Hematopoietic multipotent progenitor cell (in vitro differentiated cells): ENCODE measurements at places on chromosomes 3 and 15. TPM values are rescaled to one million over a fixed set of nuclear protein-coding genes. Genes with fewer than 3 reads are reported as not detected.

GRCh38 chr3:115857518-115858136 is 234.3 kb downstream of the GAP43 start:
- DNase-seq = no peak

DNA sequence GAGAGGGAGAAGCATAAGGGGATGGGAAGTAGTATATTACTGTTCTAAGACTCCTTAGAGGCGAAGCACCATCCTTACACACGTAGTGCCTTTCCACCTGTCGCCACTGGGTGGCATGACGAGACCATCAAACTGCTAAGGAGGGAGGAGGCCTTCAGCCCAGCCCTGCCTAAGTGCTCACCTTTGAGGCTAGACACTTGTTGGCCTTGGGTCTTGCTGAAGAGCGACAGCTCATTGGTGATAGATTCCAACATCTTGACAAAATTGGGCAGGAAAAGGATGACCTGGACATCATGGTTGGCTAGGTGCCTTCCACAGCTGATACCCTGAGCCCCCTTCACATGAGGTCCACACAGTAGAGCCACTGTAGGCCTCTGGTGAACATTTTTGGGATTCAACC is 19.6 kb downstream of the CLK3 start:
- DNase-seq = peak; percentile 51

DNA sequence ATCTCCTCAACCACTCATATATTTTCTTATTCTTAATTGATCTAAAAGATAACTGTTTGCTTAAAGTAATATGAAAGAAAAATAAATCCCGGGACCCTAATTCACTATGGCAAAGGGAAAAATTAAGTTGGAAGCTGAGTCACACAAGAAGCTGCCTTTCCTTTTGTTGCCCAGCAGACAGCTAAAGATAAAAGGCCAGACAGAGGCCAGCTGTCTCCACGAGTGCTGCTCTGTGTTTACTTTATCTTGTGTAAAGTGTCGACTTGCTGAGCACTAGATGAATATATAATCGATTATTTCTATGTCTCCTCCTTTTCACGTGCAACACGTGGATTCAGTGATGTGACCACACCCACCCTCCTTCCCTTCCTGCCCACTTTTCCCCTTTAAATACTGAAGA is 52.8 kb upstream of the NSMCE3 start:
- no peak for DNase-seq

DNA sequence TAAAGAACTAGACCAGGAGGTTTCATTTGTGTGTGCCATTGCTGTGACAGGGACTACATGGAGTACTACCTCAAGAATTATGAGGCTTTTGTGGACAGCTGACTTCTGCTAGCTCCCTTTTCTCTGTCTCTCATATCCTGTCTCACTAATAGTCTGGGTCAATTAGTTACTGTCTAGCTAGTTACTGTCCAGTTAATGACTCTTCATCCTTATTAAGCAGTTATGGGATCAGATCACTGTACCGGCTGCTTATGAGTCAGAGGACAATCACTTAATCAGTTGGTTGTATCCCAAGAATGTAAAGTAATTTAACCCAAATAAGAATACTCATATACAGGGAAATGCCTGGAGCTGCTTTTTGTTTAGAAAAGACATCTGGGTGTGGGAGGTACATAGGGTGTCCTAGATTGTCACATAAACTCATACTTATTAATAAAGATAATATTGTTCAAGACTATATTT is 158.0 kb downstream of the CDIN1 start:
- no peak for DNase-seq

DNA sequence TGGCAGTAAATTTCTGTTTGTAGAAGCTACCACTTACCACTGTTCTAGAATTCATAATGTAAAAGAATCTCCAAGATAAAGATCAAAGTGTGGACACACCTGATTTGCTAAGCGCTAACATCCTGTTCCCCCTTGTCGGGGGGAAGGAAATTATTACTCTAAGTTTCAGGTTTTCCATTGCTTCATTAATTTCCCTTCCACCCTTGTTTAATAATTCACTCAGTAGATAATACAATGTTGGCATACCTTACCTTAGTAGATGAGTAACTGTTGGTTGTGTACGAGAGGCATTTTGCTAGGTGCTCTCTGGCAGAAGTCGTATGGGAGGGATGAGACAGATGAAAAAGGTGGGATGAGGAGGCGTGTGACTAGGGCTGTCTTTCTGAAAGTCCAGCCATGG is 641.2 kb upstream of the ARRDC4 start:
- no peak for DNase-seq

Gene PLOD2
- 8.1 TPM for total RNA-seq

GRCh38 chr3:179373938-179374337 is 26.4 kb downstream of the MFN1 start:
- no peak for DNase-seq

Gene IL5RA
- total RNA-seq = 2.2 TPM

DNA sequence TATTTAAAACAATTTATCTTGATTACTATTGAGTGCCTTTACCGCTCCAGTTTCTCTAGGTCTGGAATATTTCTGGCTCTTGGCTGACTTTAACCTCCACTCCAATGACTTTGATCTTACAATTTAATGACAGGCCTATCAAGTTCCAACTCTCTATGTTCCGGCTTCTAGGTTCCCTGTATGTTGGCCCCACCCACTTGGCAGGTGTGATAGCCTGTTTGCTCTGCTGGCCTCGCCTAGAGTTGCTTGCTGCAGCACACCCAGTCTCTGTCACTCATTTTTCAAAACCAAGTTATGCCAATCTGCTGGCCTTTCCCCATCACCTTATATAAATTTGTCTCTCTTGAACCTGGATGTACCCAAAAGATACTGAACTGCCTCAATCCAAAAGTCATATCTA is 428.0 kb downstream of the ROBO1 start:
- no peak for DNase-seq

DNA sequence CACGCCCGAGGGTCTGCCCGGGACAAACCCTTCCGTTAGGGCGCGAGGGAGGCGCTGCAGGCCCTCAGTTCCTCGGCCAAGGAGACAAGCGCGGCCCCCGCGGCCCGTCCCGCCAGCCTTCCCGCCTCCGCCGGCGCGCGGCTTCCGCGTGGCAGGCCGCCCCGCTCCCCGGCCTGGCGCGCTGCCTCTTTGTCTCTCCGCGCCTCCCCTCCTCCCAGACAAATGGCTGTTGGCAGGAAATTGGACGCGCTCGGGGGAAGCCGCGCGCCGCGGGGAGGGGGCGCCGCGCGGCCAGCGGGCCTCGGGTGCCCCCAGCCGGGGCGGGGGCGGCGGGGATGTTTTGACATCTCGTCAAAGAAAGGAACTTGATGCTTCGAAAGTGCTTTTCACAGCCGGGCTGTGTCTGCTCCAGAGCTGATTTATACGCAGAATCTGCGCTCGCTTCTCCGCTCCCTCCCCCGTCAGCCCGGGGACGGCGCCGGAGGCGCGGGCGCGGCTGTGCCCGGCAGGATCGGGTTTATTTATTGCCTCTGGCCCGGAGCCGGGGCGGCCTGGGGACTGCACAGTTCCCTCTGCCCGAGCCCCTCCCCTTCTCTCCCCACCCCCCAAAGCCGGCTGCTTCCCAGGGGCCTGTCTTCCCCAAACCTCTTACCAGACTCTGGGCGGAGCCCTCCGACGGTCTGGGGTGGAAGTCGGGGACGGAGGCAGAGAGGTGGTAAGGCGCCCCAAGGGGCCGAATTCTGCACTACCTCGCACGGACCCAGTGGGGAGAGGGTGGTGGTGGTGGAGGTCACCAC is 20.7 kb downstream of the SHF start:
- DNase-seq = peak; percentile 91

GRCh38 chr3:150874666-150875219 is 30.5 kb downstream of the MINDY4B start:
- DNase-seq = no peak

DNA sequence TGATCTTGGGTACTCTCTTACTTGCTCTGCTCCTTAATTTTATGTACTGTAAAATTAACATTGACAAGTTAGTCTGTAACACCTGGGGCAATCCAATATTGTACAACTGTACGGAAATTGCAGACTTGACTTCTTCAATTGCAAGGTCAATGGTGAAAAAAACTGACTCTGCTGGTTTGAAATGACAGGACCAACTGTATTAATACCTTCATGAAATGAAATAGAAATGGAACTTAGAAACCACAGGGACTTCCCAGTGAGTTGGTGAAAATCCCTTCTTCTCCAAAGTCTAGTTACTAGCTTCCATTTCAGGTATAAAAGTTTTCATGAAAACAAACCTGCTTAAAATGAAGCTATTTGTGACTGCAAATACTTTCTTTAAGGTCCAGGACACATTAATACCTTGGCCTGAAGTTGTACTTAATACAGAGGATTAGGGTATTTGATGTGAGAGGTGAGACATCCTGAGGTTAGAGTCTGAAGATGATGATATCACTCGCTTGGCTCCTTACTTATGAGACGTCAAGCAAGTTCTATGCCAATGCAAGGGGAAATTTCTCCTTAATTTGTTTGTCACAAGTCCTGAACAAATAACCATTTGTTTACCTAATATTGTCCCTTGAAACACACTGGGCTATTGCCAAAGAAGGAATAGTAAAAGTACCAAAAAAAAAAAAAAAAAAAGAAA is 226.2 kb upstream of the TP63 start:
- DNase-seq = no peak

Gene RTP4
- 7.3 TPM for total RNA-seq

DNA sequence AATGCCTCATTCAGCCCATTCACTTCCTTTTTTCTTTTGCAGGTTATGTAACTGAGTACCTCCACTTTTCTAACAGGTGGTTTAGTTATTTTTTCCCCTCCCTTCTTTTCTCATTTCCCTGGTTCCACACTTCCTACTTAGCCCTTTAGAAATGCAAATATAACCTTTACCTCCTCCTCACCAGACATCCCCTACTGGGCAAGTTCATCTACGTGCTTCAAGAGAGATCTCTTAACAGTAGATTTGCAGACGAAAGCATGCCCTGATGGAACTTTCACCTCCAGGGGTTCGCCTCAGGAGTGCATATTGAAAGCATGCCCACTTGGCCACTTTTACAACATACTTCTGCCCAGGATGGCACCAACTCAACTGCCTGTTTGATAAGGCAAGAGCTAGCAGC is 314.1 kb upstream of the LRRC3B start:
- no peak for DNase-seq

GRCh38 chr15:38898236-38898635 is 333.6 kb upstream of the RASGRP1 start:
- no peak for DNase-seq

DNA sequence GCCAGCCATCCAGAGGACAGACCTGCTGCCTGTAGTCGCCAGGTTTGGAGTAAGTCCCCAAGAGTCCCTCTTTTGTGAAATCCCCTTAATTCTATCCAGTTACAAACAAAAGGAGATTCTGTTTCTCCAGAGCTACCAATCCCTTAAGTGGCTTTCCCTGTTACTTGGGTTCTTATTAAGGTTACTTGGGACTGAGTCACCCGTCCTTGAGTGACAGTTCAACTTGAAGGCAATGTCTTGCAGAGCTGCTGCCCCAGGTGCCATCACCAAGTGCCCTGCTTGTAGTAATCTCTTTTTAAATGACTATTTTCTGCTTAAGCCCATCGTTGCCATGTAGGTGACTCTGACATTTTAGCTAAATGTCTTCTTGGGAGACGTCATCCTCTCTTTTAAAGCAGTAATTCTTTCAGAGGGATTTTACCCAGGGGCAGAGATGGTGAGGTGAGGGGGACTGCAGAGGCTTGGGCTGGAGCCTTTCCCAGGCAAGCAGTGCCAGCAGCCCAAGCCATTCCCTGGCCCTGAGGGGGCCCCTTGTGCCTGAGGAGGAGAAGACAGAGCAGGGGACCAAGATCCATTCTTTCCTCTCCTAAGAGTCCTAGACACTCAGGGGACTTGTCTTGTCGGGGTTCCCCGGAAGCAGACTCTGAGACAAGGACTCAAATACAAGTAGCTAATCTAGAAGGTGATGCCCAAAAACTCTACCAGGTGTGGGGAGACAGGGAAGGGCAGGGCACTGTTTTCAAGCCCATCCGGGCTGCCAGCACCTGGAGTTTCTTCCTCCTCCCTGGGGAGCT is 253.7 kb downstream of the PLCL2 start:
- no peak for DNase-seq
